Mucosa of gallbladder (tissue), 1 donor: ENCODE measurements at places on chromosomes 7 and 10. TPM values are rescaled to one million over a fixed set of nuclear protein-coding genes. Genes with fewer than 3 reads are reported as not detected.

The PBLD gene
- 8.0 TPM for total RNA-seq

GRCh38 chr7:101792051-101792681 is 25.3 kb upstream of the CUX1 start:
- no peak for DNase-seq

GRCh38 chr7:27176962-27177794 is 3.1 kb upstream of the HOXA10 start:
- DNase-seq, result no peak

The FAM24B gene
- total RNA-seq, result 4.9 TPM

The PHKG1 gene
- total RNA-seq, result 0.89 TPM

The AOAH gene
- 17.0 TPM for total RNA-seq

The TSPAN33 gene
- total RNA-seq, result 16.2 TPM

DNA sequence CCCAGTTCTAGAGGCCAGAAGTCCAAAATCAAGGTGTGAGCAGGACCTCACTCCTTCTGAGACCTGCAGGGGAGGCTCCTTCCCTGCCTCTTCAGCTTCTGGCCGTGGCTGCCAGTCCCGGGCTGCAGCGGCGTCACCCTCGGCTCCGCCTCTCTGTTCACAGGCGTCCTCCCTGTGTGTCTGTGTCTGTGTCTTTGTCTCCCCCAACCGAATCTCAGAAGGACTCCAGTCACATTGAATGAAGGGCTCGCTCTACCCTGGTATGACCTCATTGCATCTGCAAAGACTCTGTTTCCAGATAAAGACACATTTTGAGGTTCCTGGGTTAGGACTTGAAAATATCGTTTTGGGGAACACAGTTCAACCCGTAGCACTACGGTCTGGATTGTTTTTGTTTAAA is 33.1 kb upstream of the GALNT11 start:
- DNase-seq, result peak; percentile 30

- no peak for DNase-seq
Measured at GRCh38 chr7:144723301-144723700, 112.6 kb downstream of the TPK1 start.

DNA sequence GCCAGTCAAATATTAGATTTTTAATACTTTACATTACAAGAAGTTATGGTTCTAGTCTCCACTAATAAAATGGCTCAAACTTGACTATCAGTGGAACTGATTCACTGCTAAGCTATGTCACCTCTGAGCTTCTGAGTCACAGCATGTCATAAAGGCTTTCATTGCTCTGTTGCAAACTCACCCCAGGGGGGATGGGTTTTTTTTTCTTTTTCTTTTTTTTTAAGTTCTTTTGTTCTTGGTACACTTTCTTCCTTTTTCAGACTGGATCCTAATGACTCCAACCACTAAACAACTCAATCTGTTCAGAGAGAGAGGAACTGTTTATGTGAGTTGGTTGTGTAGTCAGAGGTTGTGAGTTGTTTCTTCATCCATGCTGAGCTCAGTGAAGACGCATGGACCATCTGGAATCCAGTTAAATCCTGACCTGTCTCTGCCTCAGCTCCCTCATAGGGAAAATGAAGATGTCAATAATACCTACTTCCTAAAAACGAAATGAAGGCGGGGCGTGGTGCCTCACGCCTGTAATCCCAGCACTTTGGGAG is 11.0 kb downstream of the MYOF start:
- DNase-seq, result no peak

The HDAC9 gene
- 13.5 TPM for total RNA-seq

DNA sequence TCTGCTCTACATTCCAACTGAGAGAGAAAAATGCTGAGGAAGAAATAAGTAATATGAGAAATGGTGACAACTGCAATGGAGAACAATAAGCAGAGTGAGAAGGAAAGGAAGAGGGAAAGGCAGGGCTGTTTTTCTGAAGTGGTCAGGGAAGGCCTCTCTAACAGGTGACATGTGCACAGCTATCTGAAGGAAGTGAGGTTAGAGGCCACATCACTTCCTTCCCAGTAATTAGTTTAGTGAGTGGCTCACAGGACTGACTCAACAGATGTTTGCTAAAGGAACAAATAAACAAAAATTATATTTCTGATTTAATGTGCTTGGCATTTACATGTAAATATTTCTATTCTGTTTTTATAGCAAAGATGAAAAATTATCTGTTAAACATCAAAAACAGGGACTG is 77.9 kb downstream of the ARHGAP21 start:
- no peak for DNase-seq

DNA sequence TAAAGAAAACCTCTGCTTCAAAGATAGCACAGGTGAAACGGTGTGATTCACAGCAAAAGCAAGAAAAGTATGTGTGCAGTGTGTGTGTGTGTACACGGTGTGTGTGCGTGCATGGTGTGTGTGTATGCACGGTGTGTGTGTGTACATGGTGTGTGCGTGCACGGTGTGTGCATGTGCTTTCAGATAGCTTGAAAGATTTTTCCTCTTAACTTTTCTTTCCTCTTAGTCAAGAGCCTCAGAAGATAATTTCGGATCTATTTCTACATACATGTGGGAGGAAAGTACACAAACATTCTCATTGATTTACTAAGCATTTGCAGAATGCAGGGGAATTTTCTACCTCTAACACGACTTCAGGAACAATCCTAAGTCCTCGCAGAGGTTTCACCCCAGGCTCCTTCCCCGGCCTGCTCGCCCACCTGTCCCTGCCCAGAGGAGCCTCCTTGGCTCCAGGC is 2.9 kb downstream of the FGFR2 start:
- DNase-seq, result no peak

DNA sequence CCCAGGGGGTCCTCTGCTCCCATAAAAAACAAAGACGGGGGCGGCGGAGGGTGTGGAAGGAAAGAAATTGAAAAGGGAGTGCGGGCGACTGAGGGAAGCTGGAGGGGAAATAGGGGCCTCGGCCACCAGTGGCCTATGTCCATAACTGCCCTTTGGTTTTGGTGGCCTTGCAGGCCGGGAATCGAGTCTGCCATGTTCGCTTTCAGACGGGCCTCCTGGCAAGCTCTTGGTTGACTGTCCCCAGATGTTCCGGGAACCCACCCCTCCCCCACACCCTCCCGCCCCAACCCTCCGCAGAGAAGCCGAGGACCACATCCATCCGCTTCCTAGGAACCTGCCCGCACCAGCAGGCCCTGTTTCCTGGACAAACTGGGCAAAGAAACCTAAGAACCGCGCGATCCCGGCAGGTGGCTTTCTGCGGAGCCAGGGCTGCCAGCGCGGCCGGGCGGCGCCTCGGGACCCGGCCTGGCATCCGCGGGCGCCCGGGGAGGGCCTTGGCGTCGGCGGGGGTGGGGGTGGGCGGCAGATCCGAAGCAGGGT is 20.0 kb upstream of the GATA3 start:
- DNase-seq, result no peak

DNA sequence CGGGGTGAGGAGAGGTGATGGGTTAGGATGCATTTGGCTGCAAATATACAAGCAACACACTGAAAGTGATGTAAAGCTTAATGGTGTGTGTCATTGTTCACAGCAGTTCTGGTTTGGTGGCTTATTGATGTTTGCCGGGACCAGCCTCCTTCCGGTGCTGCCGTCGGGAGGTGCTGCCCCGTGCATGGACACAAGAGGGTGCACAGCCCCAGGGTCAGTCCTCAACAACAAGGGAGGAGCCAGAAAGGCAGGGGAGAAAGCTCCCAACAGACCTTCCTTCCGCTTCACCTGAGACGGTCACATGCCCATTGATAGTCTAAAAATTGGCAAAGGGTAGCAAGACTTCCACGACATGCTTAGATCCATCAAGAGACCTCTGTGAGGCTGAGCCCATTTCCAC is 9.5 kb downstream of the RNF32 start:
- DNase-seq, result no peak

DNA sequence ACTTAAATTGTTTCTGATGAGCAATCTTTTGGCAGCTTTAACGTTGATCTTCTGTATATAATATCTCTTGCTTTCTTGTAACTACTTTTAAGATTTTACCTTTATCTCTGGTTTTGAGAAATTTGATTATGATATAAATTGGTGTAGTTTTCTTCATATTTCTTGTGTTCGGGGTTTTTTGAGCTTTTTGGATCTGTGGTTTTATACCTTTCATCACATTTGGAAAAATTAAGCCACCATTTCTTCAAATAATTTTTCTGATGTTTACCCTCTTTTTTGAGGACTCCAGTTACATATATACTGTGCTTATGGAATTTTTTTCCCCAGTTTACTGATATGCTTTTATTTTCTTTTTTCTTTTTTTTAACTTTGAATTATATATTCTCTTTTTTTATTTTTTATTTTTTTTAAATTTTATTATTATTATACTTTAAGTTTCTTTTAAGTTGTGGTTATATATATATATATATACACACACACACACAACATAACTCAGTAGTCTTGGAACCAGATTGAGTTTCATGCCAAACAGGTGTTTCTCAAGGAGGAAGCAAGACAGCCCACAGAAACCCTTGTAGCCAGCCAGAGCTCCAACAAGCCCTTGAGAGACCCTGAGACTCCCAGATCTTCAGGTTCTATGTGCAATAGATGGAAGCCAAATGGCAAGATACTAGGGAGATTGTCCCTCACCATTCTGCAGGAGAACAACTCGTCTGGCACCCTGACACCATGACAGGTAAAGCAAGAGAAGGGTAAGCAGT is 27.5 kb upstream of the NME8 start:
- no peak for DNase-seq

- DNase-seq, result no peak
Measured at GRCh38 chr10:44975431-44976331, 2.9 kb downstream of the DEPP1 start.

The DDC gene
- total RNA-seq, result 1.7 TPM

- no peak for DNase-seq
Measured at GRCh38 chr7:138125598-138126111, 49.4 kb downstream of the AKR1D1 start.

The PCGF5 gene
- total RNA-seq, result 45.0 TPM

DNA sequence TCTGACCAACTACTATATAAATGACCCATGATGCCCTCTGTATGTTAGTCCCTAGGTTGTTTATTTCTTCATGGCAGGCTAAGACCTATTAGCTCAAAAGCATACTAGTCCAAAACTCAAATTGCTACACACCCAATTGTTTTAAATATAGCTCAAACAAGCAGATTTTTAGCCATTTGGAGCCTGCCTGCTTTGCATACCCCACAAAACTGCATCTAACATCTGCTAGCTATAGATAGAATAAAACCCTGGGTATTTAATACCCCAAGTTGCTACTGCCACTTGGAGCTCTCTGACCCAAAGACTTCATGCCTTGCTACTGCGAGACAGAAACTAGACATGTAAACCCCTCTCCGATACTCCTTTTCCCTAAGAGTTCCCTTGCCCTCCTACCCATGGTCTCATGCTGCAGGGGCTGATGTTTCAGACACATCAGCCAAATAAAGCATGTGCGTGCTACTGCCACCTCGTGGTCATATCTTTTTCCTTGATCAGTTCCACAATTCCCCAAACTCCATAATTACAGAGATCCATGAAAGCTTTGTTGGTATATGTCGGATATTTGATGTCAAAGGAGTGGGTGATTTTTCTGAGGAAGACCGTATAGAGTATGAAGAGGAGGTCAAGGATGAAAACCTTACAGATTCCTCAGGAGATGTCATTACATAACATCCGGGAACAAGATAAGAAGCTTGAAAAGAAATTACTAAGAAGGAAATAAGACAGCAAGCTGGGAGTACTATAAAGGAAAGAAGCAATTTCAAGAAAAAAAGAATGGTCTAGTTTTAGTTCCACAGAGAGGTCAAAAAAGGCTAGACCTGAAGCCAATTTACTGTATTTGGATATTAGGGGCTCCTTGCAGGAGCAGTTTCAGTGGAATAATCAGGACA is 386.6 kb downstream of the SH2D4B start:
- peak; percentile 40 for DNase-seq

DNA sequence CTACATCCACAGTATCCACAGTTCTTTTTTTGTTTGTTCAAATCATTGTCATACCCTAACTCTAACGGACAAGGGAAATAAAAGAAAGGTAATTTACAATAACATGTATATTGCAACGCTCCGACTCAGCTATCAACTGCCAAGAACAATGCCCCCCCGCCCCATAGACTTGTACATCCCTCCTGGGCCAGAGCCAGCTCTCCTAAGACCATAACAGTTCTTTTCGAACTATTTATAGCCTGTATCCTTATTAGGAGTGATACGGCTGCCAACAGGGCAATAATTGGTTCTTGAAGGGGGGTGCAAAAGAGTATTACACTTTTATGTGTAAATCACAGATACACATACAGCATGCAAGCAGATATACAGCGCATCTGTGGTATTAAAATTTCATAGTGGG is 495.7 kb downstream of the GALNT17 start:
- DNase-seq, result no peak

GRCh38 chr7:95545007-95545615 is 51.2 kb downstream of the PDK4 start:
- peak; percentile 62 for DNase-seq

GRCh38 chr7:101308245-101309085 is 13.1 kb downstream of the IFT22 start:
- DNase-seq, result peak; percentile 29

DNA sequence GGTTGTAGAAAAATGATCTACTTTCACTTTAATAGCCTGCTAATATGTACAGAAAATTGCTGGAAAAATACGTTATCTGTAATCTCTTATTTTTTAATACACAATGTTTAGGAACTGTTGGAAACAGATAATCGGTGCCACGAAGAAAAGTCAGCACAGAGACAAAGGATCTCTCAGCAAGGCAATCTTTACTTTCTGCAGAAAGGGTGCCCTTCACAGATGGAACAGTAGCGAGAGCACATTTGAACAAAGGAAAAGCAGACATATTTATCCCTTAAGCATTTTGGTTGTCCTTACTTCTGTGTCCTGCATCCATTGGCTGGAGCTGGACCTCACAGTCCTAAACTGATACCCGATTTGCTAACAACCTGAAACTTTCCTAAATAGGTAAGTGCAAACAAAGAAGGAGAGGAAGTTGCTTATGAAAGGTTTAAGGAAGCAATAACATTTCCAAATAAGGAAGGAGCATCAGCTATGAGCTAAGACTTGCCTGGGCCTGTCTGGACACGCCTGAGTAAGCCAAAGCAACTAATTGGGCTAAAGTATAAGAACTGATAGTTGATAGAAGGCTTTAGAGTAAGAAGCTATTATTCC is 640.0 kb downstream of the SH2D4B start:
- DNase-seq, result no peak

- no peak for DNase-seq
Measured at GRCh38 chr10:115141254-115141653, 48.1 kb downstream of the ATRNL1 start.

DNA sequence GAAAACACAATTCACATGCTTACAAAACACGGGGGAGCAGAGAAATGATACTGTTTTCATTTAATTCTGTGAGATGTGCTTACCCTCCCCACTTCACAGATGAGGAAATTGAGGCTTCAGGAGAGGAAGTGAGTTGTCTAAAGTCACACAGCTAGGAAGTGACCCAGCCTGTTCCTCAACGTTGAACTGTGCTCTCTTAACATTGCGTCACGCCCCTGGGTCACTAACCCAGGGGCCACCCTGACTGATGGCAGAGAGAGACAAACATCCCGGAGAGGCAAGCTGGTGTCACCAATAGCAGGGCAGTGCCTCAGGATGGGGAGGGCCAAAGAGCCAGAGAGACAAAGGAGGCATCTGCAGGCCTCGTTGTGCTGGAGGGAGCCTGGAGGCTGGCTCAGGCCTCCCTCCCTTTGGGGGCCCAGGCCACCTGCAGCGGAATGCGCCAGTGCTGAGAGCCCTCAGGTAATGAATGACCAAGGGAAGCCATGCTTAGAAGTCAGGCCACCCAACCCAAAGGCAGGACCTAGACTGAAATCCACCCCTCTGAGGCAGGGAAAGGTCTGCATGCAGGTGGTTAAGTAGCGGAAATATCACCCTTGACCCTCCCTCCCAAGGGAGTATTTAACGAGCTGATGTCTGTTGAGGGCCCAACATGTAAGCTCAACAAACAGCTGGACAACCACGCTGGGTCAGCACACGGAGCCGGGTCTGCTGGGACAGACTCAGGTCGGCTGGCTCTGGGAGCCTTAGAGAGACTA is 81.3 kb downstream of the C10orf105 start:
- DNase-seq, result peak; percentile 43

The GRB10 gene
- total RNA-seq, result 106 TPM

The MXI1 gene
- 58.8 TPM for total RNA-seq
